ENCODE measurements at places on chromosomes 5 and 9. TPM values are rescaled to one million over a fixed set of nuclear protein-coding genes. Genes with fewer than 3 reads are reported as not detected.

The LCN10 gene
- 1.0 TPM for total RNA-seq

DNA sequence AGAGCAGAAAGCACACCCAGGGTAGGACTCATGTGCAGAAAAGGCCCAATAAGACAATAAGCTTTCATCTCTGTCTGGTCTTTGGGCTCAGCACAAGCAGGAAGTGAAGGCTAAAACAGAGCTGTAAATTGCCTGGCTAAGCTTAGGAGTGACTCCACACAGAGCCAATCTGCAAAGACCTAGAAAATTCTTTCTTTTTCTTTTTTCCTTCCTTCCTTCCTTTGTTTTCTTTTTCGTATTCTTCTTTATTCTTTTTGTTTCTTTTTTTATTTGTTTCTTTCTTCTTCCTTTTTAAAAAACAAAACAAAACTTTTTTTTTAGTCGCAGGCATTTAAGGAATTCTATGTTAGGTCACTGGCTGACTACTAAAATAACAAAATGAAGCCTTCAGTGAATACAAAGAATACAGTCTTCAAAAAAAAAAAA is 12.2 kb downstream of the SLC35A4 start:
- ATAC-seq, result no peak

DNA sequence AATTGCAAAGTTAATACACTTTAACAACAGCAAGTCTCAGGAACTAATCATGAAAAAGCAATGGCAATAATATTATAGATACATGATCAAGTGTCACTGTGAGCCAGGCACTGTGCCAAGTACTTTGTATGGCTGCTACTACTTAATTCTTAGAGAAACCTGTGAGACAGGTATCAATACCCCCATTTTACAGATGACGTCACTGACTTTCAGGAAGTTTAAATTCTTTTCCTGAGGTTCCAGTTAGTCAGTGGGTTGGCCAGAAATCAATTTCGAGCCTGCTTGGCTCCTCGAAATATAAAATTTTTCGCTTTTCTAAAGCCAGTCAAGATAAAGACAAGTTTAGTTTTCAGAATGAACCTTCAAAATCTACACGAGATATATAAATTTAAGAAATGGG is 130.3 kb downstream of the SLC12A2 start:
- ATAC-seq, result no peak

DNA sequence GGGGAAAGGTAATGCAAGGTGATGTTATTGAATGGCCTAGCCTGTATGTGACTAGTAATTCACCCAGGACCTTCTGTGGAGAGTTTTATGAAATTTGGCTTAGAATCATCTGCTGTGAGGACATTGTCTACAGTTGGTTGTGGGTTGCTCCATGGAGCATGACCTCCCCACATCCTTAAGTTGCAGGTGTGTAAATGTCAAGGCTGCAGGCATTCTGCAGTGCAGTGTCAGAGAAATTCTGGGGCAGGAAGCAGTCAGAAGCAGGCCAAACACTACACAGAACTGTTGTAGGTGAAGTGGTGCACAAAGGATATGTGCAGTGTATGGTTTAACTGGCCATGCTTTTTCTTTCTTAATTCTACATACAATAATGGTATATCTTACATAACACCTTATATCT is 588.3 kb downstream of the EBF1 start:
- no peak for ATAC-seq

Data from activated T-helper 17 cell treated with anti-CD3 and anti-CD28 coated beads, Interleukin-2, amount 50 U/mL, for 72 hours (primary cell).